Keratinocyte (primary cell): ENCODE measurements at places on chromosomes 6 and 20. TPM values are rescaled to one million over a fixed set of nuclear protein-coding genes. Genes with fewer than 3 reads are reported as not detected.

The ECT2L gene
- 0.01 to 0.06 TPM in 2 of 3 replicates, not detected in the other for polyA plus RNA-seq

- no peak for DNase-seq
Measured at GRCh38 chr6:105257340-105257739, 77.5 kb upstream of the POPDC3 start.

DNA sequence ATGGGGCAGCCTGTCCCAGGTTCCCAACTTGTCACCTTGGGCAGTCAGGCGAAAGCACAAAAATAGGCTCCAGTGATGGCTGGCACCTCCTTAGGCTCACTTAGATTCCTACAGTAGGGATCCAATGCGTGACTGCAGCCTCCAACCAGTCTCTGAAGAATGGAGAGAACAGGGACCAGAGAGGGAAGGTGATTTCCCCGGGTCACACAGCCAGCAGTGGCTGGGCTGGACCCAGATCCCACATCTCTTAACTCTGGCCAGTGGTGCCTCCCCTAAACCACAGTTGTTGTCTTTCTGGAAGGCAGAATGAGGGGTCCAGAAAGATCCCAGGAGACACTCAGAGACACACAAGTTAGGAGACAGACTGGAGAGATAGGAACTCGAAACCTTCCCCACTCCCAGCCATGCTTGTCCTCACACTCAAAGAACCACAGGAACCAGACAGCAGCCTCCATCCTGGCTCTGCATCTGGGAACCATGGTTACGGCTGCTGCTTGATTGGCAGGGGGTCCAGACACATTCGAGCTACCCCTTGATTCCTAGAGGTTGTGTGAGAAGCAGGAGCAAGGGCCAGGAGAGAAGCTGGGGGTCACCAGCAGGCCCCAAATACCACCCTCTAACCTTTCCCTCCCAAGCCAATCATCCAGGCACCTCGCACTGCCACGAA, 33.1 kb upstream of the SIRPA start:
- DNase-seq: no peak

- DNase-seq: no peak
Measured at GRCh38 chr6:12748815-12749521, 32.4 kb downstream of the PHACTR1 start.

DNA sequence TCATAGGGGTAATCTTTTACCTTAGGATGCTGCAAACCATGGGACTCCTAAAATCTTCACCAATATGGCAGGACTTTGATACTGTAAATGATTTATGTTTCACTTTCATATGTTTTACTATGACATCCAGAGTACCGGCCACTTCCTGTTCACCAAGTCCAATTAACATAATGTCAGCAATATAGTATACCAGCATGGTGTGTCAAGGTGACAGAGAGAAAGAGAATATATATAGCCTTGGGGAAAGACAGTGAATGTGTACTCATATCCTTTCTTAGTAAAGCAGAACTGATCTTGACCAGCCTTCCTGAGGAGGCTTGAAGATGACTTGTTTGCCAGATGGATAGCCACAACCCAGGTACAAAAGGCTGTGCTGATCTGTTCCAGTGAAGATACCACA, 127.9 kb downstream of the NRN1 start:
- DNase-seq: no peak

DNA sequence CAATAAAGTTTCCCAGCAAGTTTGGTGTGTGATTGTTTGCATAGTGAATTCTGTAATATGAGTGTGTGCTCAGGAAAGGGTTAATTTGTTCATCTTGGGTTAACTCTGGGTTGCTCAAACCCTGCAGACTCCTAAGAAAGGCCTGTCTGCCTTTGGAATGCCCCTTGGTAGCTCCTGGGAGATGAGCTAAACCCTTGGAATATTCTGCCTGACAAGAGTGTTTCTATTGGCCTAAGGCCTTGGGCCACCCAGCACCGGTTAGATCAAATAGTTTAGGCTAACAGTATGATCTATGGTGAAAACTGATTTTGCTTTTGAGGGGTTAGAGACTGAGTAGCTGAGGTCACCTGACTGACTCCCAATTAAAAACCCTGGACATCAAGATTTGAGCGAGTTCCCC, 248.3 kb downstream of the GRM1 start:
- DNase-seq: no peak

- DNase-seq: no peak
Measured at GRCh38 chr6:92459606-92460005, 959.8 kb downstream of the EPHA7 start.

DNA sequence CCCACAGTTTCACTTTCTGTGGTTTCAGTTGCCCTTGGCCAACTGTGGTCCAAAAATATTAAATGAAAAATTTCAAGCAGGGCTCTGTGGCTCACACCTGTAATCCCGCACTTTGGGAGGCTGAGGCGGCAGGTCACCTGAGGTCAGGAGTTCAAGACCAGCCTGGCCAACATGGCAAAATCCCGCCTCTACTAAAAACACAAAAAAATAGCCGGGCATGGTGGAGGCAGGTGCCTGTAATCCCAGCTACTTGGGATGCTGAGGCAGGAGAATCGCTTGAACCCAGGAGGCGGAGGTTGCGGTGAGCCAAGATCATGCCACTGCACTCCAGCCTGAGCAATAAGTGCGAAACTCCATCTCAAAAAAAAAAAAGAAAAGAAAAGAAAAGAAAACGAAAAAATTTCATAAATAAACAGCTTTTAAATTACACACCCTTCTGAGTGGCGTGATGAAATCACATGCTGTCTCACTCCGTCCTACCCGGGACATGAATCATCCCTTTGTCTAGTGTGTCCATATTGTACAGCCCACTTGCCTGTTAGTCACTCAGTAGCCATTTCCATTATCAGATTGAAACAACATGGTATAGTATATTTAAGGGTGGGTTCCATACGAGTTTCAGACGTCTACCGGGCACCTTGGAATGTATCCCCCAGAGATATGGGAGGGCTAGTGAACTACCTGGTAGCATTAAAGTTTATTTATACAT, 11.7 kb downstream of the PTPRK start:
- DNase-seq: peak; percentile 55

The GJE1 gene
- polyA plus RNA-seq: not detected in 3 replicates

- no peak for DNase-seq
Measured at GRCh38 chr20:41272339-41272738, 45.2 kb downstream of the ZHX3 start.

DNA sequence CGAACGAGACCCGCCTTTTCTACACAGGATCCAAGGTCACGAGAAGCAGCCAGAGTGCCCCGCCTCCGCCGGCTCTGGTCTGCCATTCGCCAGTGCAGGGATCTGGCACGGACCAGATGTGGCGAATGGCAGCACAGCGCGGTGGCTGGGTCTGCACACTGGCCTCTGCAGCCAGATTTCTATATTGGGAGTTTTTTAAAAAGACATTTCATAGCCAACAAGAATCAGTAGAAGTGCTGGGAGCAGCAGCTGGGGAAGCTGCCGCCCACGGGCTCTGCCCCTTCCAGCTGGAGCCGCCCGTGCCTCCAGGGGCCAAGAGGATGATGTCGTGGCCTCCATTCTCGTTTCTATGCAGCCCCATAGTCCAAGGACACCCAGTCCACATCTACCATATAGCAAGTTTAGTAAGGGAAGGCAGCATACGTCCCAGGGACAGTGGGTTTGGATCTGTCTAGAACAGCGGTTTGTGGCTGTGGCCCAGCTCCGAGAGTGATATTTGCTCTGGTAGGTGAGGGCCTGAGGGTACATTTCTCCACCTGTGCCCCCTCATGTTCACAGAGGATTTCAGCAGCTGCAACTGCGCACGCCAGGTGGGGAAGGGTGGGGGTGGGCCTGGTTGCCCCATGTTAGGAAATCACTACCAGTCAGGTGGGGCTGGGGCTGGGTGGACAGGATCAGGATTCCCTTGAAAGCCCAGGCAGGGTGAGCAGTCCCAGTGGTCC, 333.7 kb downstream of the ZFAND3 start:
- no peak for DNase-seq

GRCh38 chr6:40352006-40352405, 235.2 kb downstream of the LRFN2 start:
- no peak for DNase-seq

DNA sequence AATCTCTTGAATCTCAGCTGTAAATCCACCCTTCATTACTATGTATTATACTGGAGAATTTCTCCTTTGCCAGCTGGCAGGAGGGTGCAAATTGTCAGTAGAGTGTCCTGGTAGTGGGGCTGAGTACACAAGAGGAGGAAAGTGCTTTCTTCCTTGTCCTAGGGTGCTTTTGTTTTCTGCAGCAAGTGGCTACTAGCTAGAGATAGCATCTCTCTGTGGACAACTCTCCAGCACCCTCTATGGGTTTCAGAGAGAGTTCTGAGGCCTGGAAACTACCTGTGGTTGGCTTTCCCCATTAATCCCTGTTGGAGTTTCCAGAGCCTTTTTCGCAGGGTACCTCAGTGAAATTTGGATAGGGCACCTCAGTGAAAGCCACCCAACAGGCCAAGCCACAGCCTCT, 422.5 kb upstream of the RGS17 start:
- no peak for DNase-seq

- no peak for DNase-seq
Measured at GRCh38 chr6:16769131-16769985, 8.1 kb upstream of the ATXN1 start.

- no peak for DNase-seq
Measured at GRCh38 chr6:158016571-158017383, 35.1 kb downstream of the SYNJ2 start.
